M059J (cell line): ENCODE measurements at places on chromosomes 13 and 19. TPM values are rescaled to one million over a fixed set of nuclear protein-coding genes. Genes with fewer than 3 reads are reported as not detected.
A peak's percentile ranks its signal among the peaks of the same experiment; 100 is the strongest.

DNA sequence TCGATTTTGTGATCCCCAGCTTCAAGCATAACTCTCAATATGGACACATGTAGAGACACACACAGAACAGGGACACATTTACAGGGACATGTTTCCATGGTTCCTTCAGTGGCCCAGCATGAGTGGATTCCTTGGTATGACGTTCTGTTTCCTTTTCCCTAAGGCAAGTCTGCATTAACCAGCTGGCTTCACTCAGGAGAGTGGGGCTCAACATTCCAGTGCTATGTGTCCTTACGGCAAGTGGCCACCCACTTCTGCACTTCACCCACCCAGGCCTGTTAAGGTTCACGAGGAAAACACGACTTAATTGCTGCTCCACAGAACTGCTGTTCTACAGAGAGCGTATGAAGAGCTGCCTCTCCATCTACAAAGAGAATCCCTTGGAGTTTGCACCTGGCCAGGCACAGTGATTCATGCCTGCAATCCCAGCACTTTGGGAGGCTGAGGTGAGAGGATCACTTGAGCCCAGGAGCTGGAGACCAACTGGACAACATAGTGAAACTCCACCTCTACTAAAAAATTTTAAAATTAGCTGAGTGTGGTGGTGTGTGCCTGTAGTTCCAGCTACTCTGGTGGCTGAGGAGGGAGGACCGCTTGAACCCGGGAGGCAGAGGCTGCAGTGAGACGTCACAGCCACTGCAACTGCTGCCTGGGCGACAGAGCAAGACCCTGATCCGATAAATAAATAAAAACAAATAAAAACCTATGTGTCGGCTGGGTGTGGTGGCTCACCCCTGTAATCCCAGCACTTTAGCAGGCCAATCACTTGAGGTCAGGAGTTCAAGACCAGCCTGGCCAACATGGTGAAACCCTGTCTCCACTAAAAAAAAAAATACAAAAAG lies 32.5 kb downstream of the BRD4 start:
- peak; percentile 83 for DNase-seq

DNA sequence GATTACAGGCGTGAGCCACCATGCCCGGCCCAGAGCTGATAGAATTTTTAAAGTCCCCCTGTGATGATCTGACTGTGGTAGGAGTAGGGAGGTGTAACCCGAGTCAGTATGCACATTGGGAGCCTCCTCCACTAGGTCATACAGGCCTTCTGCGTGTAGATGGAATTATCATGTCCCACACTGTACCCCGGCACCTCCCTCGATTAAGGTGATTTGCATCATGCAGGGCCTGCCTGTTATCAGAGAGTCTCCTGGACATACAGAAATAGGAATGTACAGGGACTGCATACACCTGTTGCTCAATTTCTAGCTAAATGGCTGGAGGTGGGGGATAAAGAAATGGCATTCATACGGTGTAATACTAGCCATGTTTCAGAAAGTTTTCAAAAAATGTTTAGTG lies 922 bp upstream of the ERVK3-1 start:
- no peak for DNase-seq

DNA sequence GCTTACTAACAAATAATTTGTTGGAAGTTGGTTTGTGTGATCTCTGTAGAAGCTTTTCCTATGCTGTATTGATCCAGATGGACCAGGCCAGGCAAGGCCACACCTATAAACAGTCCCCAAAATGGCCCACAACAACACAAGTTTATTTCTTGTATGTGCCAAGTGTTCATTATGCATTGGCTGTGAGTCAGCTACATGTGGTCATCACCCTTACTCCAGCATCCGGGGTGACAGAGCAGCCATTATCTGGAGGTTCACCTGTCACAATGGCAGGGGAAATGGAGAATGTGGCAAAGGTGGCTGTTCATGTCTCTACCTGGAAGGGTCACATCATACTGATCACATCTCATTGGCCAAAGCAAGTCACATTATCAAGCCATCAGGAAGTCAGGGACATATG lies 164.3 kb downstream of the DCT start:
- DNase-seq, result no peak

- no peak for DNase-seq
Observed at GRCh38 chr19:23403581-23404324, 8.5 kb upstream of the ZNF91 start.

- DNase-seq, result peak; percentile 52
Observed at GRCh38 chr19:16062789-16063188, 13.5 kb upstream of the TPM4 start.

DNA sequence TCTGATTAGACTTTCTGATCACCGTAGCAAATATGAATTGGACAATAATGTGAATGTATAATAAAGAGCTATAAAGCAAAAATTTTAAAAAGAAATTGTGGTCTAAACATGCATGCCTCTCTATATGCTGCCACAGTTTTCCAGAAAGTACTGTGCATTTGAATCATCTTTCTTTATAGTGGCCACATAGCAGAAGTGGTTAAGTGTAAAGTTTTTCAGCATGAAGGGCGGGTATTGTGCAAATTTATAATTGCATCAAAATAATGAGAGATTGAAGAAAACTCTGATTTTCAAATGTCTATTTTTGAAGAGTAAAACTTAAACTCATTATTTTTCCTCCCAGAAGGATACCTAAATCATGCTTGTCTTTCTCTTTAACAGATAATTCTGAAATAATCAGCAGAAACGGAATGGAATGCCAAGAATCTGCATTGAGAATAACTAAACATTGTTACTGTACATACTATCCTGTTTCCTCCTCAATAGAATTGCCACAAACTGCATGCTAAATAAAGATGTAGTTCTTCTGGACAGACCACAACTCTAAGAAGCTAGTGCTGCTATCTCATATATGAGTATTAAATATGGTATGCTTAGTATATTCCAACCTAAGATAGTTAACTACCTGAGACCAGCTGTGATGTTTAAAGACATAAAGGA lies 42.9 kb upstream of the RAP2A start:
- no peak for DNase-seq

DNA sequence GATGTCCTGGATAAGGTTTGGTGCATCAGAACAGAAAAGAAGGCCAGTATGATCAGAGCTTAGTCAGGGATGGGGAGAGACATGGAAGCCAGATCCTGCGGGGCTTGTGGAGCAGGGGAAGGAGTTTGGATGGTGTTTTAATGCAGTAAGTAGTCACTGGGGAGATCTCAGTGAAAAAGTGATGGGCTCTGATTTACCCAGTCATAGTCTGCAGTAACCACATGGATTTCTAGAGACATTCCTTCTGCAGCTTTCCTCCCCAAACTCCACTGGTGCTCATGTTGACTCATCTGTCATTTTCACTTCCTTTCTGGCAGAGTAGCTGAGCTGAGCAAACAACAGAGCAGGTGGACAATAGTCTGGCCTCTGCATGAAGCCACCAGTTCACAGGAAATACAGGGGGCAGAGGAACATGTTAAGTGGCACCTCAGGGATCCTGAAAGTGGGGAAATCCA lies 144.1 kb downstream of the DPF1 start:
- DNase-seq, result peak; percentile 90

DNA sequence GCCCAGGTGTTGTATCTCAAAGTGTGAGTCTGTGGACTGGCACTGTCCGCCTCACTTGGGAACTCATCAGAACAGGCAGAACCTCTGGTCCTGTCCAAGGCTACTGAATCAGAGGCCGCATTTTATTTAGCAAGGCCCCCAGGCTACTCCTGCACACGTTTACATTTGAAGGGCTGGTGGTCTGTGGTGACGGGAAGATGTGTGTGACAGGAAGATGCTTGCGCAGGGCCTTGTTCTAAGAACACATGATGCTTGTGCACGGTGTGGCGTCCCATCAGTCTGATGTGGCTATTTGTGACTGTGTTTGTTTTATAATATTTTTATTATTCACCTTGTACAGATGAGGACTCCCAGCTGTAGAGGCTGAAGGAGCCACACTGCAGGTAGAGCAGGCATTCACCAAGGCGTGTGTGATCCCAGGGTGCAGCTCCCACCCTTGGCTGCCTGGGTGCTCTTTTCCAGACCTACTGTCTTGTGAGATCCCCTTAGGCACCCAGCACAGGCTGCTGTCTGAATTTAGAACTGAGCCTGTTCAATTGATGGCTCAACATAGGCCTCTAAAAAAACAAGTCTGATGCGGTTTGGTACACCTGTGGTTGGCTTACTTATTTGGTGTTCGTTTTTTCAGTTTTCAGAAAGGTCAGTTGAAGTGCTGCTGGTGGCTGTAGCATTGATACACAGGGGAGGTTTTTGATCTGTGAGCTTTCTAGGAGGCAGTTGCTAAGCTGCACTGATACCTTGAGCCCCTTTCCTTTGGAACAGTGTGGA lies 3.1 kb downstream of the SLC25A15 start:
- no peak for DNase-seq

- DNase-seq, result peak; percentile 70
Observed at GRCh38 chr19:11737964-11738745, 591 bp downstream of the ZNF823 start.

- DNase-seq, result no peak
Observed at GRCh38 chr19:7869910-7870511, 4.2 kb downstream of the PRR36 start.

- DNase-seq, result no peak
Observed at GRCh38 chr19:41521931-41522555, 53.9 kb upstream of the CEACAM21 start.

- no peak for DNase-seq
Observed at GRCh38 chr19:821825-822503, at the start of gene PLPPR3. Gene PLPPR3 (minus strand): TSS chr19:821955. CDS start chr19:821559, 396 bp downstream.

- peak; percentile 22 for DNase-seq
Observed at GRCh38 chr19:13051557-13052165, 51.0 kb downstream of the LYL1 start.

- no peak for DNase-seq
Observed at GRCh38 chr13:34230271-34230670, 412.3 kb downstream of the RFC3 start.

DNA sequence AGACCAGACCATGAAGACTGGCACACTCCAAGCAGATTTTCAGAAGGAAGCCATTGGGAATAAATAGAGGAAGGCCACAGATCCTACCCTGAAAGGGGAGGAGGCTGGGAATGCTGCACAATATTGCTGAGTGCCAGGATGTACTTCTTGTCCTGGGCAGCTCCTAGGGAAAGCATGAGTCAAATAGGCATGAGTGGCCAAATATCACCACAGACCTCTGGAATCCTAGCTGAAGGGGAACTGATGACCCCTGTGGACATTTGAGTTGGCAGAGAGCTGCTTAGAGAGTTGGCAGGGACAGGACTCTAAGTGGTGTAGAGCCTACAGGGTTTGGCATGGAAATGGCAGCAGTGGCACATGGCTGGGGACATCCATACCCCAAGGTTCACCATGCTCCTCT lies 234.3 kb upstream of the TRPC4 start:
- DNase-seq, result peak; percentile 12

GRCh38 chr19:13033244-13033643 lies 38.0 kb downstream of the NFIX start:
- no peak for DNase-seq

DNA sequence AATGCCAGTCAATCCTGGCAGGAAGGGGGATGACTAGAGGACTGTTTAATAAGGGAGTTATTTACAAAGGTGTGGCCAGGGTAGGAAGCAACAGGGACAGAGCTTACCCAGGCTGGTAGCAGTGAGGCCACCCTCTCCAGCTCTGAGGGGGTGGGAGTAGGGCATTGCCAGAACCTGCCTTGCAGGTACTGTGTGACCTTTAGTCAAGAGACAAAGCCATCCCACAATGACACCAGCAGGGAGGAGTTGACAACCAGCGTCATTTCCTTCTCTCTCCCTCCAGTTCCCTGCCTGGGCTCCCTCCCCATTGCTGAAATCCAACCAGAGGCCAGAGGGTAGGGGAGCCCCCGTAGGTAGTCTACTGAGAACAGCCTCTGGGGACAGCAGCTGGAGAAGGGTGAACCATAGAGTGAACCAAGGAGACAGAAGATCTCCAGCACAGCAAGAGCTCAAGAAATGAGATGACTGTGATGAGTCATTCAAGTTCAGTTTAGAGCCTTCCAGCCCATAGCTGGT lies 33.3 kb upstream of the SPATA13 start:
- DNase-seq, result no peak

GRCh38 chr13:111503376-111503775 lies 182.9 kb downstream of the TEX29 start:
- no peak for DNase-seq

GRCh38 chr19:5594521-5594950 lies 26.8 kb upstream of the TINCR start:
- no peak for DNase-seq

DNA sequence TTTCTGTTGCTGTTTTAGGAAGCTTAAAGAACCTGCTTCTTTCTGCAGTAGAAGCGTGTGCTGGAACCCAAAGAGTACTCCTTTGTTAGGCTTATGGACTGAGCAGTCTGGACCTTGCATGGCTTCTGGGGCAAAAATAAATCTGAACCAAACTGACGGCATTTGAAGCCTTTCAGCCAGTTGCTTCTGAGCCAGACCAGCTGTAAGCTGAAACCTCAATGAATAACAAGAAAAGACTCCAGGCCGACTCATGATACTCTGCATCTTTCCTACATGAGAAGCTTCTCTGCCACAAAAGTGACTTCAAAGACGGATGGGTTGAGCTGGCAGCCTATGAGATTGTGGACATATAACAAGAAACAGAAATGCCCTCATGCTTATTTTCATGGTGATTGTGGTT lies 103.1 kb downstream of the TNFRSF19 start:
- DNase-seq, result peak; percentile 71

DNA sequence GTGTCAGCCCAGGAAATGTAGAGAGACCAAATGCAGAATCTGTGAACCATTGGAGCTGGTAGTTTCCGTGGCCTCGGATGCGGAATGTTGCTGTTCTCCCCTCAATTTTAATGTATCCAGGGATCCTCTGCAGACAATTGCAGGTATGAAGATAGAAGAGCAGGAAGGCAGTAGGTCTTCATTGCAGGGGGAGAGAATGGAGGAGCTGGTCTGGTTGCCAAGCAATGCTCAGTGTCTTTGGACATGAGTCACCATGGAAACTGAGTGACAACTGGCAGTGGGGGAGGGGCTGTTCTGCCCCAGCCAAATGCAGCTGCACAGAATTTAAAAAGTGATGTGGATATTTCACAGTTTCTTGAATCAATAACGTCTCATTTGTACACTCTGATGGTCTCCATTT lies 56.1 kb upstream of the ZNF835 start:
- no peak for DNase-seq

DNA sequence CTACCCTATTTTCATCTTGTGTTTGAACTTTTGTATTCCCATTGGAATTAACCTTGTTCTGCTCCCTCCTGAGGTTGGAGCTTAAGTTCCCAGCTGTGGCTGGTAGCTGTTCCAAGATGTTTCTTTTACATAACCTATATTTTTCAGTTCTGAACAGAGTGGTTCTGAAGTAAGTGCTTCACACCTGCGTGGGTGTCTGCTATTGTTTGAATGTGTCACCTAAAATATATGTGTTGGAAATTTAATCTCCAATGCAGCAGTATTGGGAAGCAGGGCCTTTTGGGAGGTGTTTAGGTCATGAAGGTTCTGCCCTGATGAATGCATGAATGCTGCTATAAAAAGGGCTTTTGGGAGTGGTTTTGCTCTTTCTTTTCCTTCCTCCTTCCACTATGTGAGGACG lies 123.8 kb downstream of the LACC1 start:
- no peak for DNase-seq

GRCh38 chr19:29323021-29323430 lies 110.1 kb upstream of the UQCRFS1 start:
- no peak for DNase-seq

SWSAP1 gene
- total RNA-seq, result 2.4 and 2.7 TPM in 2 replicates

SEMA6B gene
- total RNA-seq, result 0.89 and 1.6 TPM in 2 replicates

ZNF136 gene
- 5.8 and 9.7 TPM in 2 replicates for total RNA-seq

LRRC8E gene
- total RNA-seq, result 7.6 and 15.2 TPM in 2 replicates

POU2F2 gene
- total RNA-seq, result 0.17 and 0.30 TPM in 2 replicates

CDC42EP5 gene
- 0.25 TPM in 1 of 2 replicates, not detected in the other for total RNA-seq

JAK3 gene
- 0.39 and 0.71 TPM in 2 replicates for total RNA-seq

STOML3 gene
- total RNA-seq, result not detected in 2 replicates

TMC4 gene
- total RNA-seq, result 0.39 TPM in 1 of 2 replicates, not detected in the other

ZNF540 gene
- total RNA-seq, result 1.8 TPM in 1 of 2 replicates, not detected in the other

PTH2 gene
- total RNA-seq, result not detected in 2 replicates

IGFL2 gene
- total RNA-seq, result not detected in 2 replicates

CACNG6 gene
- total RNA-seq, result 0.07 and 0.12 TPM in 2 replicates

CABP5 gene
- 1.1 and 2.8 TPM in 2 replicates for total RNA-seq
